ENCODE measurements at places on chromosomes 12 and 14.

DNA sequence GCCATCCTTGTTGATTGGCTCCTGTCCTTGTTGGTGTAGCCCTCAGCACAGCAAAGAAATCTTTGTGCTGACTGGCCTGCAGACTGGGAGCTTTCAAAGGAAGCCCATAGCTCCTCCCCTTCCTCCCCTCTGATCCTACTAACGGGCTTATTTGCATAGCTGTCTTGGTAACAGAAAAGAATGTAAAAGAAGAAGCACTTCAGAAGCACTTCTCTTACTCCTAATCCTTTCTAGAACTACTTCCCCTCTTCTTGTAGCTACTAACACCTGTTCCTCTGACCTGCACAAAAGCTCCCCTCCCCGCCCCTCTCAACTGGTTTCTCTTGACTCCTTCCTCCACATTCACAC lies 14.3 kb upstream of the RIC8B start:
- peak; percentile 15 for DNase-seq

GRCh38 chr12:66189486-66189843 lies 451 bp downstream of the IRAK3 start:
- no peak for DNase-seq

DNA sequence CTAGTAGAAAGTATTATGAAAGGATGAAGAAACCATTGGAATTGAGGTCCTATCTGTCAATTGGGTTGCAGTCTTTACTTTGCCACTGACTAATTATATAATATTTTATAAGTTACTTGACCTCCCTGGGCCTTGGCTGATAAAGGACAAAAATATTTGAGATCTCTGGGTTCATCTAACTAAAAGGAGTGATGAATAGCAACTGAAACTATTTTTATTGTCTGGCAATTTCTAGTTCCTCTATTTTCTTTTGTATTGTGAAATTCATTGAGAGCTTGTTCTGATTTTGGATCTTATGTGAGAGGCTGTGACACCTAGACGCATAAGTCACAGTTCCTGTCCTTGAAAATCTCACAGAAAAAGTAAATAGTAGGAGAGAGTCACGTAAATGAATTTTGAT lies 415.7 kb upstream of the ATP2B1 start:
- DNase-seq = no peak

- no peak for DNase-seq
Measured at GRCh38 chr14:97177016-97177415, 379.8 kb downstream of the VRK1 start.

DNA sequence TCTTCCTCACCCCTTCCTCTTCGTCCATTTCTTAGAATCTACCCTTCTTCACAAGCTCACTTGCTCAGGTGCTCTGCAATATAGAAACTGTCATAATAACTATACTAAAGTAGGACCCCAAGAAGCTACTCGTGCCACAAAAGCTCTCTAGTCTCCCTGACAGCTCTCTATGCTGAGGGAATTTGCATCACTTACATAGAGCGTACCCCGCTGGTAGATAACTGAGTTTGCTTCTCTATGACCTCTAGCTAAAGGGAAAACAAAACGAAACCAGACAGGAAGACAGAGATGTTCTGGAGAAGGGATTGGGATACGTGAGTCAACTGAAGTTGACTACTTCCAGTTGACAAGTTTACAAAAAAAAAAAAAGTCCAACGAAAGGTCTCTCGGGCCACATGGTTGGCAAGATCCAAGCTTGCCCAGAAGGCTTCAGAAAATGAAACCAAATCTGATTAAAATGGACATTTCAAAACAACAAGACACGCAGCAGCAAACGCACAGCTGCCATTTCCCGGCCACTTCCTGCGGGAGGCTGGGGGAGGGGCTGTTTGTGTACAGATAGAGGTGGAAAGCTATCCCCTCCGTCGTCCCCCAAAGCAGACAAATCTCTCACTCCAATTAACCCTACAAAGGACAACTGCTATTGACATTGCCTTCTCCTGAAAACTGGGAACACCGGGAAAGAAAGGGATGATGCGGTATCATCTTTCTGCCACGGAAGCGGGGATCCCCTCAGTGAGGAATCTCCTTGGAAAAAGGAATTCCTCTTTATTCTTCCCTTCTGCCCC lies 1.3 kb downstream of the BAZ2A start:
- peak; percentile 45 for DNase-seq

DNA sequence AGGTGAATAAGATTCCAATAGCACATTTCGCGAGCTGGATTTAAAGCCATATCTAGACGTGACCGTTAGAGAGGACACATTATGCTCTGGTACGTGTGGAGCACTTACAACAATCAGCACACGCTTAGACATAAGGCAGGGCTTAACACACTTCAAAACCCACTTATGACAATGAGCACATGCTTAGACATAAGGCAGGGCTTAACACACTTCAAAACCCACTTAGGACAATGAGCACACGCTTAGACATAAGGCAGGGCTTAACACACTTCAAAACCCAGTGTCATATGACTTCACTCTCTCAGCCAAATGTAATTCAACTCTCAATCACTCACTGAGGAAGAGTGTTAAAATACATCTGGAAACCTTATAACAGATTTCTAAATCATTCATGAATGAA lies 11.2 kb upstream of the PLD4 start:
- DNase-seq = no peak

GRCh38 chr12:116360579-116361413 lies 83.3 kb upstream of the MED13L start:
- no peak for DNase-seq

All from brain microvascular endothelial cell (primary cell).